NCI-H1436 treated with DMSO at 0.1 percent for 48 hours (cell line): ENCODE measurements at places on chromosomes 12 and 14.

GRCh38 chr14:99596071-99596627, 7.9 kb downstream of the CCDC85C start:
- DNase-seq = no peak

- DNase-seq = no peak
These were observed 63.9 kb upstream of the GALNT9 start for GRCh38 chr12:132393245-132393795.

DNA sequence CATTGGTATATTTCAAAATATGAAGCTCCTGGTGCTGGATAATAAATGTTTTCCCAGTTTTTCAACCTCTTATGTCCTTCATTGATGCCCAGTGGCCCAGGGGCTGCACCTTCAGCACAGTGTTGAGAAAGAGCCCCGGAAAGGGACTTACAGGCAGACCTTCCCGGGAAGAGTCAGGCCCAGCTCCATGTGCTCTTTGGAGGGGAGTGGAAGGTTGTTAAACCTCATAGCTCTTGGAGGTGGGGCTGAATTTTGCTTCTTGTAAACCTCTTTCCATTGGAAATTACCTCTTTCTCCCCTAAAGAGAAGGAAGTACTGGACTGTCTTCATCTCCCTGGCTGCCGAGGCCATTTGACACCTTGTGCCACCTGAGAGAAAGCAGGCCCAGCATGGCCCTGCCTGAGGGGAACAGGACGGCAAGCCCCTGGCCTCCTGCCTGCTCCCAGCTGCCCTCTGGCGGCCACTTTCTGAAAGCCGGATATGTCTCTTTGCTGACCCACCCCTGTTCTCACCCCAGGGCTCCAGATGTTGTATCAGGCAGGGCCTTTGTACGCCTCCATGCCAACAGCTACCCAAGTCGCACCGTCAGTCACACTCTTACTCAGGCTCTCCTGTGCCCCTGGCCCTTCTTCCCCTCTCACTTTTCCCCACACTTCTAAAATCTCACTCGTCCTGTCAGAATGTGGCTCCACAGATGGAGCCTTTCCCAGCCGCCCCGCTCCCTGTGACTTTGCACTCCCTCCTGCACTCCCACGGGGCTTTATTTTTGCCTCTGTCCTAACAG, 43.0 kb downstream of the EVL start:
- DNase-seq = no peak

DNA sequence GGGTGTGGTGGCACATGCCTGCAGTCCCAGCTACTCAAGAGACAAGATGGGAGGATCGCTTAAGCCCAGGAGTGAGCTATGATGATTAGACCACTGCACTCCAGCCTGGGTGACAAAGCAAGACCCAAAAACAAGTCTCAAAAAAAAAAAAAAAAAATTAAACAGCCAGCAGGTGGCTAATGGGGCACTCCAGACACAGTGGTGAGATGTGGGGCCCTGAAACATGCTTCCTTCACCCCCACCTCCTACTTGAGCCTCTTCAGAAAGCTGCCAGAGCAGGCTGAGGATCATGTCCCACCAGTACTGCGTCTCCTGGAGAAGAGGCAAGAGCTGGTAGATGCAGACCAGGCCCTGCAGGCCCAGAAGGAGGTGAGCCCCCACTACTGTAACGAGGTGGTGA, 2.1 kb downstream of the CFAP73 start:
- no peak for DNase-seq

- DNase-seq = no peak
These were observed 82.7 kb downstream of the BEGAIN start for GRCh38 chr14:100504372-100505078.

DNA sequence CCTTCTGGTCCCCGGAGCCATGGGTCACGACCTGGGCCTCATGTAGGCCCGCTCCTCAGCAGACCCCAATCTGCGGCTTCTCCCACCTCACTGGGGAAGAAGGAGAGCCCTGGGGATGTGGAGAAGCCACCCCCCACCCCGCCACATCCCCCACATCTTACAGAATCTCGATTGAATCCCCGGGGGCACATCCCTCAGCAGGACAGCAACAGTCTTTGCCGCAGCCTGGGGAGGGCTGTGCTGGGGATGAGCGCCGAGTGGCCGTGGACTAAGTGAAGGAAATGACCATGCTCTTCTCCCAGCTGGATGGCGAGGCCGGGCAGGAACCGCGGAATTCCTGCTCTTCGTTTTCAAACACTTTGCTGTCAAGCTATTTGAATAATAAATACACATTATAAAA, 169.0 kb upstream of the RTL1 start:
- no peak for DNase-seq

DNA sequence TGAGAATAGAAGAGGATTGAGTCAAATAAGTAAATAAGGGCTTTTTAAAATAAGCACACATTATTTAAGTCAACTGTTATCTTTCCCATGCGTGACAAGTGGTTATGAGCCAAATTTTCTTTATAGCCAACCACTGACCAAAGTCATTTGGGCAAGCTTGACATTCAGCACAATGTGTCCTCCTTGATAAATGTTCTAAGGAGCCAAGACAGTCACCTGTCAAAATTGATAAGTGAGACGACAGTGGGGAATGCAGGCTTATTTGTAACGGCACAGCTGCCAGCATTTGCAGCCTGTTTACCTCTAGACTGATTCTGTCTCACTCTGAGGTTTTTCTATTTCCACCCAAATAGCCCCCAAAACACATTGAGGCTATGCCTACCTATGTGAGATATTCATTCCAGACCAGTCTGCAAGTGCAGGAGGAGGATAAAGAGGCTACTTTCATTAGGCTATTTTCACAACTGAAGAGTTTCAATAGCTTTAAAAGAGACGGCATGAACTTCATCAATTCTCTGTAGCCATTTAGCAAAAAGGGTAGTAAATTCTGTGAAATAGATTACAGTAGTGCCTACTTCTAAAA, 339.5 kb downstream of the PDZRN4 start:
- DNase-seq = no peak

DNA sequence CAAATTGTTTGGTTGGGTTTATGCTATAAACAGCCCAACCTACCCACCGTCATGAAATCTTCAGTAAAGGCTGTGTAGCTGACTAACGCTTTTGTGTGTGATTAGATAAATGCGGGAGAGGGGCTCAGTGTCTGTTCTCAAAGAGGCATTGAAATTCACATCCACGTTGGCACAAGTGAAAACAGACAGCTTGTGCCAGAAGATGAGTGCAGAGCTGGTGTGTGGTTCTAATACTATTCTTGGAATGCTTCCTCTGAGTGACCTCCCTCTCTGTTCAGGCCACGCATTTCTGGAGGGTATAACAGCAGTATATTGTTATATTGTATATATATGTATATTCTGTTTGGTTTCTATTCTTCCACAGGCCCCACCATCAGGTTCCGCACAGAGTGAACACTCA, 263.8 kb downstream of the APAF1 start:
- DNase-seq = no peak

- no peak for DNase-seq
These were observed 161.8 kb downstream of the TTC8 start for GRCh38 chr14:88986146-88986841.

- DNase-seq = peak; percentile 93
These were observed 12.5 kb upstream of the IRF2BPL start for GRCh38 chr14:77040741-77041653.

- DNase-seq = no peak
These were observed 724 bp downstream of the BLOC1S1 start for GRCh38 chr12:55716582-55716957.

- DNase-seq = no peak
These were observed 8.5 kb downstream of the BTG1 start for GRCh38 chr12:92136965-92137721.

DNA sequence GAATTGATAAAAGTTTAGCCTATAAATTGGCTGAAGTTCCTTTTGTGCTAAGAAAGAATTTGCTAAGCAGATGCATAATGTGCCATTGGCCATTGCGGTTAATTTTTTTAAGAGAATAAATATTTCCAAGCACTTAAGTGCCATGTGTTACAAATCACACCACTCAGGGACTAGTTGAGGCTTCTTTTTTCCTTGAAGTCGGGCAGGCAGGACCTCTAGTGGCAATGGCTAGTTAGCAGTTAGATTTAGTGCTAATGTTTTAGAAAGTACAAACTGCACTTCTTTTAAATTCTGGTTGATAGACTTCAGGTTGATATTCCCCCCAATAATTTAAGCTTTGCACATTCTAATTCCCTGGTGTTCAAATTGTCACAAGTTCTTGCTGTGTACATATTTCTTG, 294.3 kb downstream of the APAF1 start:
- no peak for DNase-seq

GRCh38 chr14:76546426-76547221, 170.7 kb downstream of the ESRRB start:
- DNase-seq = no peak

DNA sequence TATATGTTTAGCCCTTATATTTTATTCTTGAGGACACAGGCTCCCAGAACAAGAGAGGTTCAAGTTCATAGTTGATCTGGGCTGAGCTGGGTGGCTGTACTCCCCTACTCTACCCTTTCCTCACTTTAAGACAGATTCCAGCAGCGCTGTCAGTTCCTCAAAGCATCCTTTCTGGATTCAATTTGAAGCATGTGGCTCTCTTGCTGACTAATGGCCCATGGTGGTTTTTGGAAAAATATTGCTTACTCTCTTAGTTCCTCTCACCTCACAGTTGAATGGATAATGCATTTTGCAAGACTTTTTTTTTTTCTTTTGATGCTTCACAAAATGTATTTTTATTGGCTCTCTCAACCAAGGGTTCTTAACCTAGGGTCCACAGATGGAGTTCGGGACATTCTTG, 4.1 kb downstream of the PELI2 start:
- no peak for DNase-seq

- no peak for DNase-seq
These were observed 2.0 kb downstream of the OR10AD1 start for GRCh38 chr12:48201091-48201490.

GRCh38 chr14:36212577-36212976, 36.1 kb upstream of the PTCSC3 start:
- DNase-seq = no peak

- DNase-seq = no peak
These were observed 157.0 kb upstream of the RBM19 start for GRCh38 chr12:114123108-114123507.

GRCh38 chr14:51424041-51424440, 184.0 kb downstream of the TMX1 start:
- DNase-seq = no peak

- DNase-seq = no peak
These were observed 132.2 kb upstream of the NUDT4 start for GRCh38 chr12:93245543-93245942.

DNA sequence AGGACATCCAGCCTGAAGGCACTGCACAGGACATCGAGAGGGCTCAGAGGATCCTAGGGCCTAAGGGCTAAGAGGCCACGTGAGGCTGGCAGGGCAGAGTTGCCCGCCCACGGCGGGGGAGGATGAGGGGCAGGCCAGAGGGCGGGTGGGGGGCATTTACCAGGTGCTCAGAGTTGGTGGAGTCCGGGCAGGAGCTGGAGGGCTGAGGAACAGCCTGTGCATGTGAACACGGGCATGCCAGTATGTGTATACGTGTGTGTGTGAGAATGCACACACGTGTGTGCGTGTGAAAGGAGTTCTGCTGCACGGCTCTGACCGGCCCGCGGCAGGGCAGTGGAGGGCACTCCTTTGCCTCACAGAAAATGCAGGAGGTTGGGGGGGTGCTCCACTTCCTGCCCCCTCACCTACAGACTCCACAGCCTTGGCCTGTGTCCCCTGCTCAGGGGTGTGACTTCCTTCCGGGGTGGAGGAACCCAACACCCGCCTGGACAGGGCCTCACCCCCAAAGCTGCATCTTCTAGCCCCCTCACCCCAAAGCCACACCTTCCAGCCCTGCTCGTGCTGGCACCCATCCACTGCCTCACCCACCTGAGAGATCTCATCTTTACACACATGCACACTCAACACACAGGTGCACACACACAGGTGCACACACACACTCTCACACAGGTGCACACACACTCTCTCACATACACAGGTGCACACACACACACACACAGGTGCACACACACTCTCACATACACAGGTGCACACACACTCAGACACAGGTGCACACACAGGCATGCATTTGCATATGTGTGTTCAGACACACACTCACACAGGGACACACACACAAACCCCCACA, 11.8 kb upstream of the GPR132 start:
- DNase-seq = no peak

GRCh38 chr12:80802652-80803400, 86.1 kb downstream of the MYF5 start:
- DNase-seq = no peak

GRCh38 chr12:124842800-124843510, 20.7 kb downstream of the SCARB1 start:
- no peak for DNase-seq

GRCh38 chr14:51597261-51598001, 54.3 kb upstream of the FRMD6 start:
- DNase-seq = no peak

DNA sequence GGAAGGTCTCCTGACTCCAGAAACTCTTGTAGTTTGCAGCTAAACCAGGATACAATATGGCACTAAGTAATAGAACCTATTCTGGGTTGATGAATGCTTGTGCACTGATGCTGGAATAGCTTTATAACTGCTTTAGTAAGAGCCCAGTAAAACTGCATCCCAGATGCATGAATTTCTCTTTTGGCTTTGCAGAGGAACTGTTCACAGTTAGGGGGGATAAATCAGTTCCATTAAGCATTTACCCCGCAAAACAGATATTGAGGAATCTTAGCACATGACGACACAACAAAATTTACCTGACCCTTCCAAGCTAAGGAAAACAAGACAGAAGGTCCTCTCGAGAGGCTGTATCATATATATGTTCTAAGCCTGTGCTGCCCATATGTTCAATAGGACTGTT, 457.4 kb downstream of the FOXG1 start:
- no peak for DNase-seq

DNA sequence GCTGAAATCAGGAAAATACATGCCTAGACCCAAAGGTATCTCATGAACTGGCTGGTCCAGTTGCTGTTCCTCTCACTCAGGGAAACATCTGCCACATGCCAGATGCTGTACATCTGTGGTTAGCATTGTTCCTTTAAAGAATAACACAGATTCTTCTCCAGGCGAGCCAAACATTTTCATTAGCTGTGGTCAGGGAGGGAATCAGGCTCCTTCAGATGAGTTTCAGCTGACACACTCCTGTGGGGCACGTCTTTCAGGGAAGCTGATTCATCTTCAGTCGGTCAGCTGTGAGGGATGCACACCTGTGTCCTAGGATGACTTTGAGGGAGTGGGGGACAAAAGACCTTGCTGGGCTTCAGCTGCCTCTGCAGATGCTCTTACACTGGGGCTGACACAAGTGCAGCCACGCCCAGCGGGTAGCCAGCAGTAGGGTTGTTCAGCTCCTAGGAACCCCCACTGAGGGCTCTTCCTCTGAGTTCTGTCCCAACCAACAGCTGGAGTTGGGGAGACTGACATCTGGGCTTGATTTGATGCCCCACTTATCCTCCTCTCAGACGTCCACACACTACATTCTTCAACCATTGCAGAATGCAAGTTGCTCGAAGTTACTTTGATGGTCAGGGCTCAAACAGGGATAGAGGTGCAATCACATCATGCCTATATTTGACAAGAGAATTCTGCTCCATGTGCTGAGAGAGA, 155.0 kb downstream of the NUAK1 start:
- no peak for DNase-seq
